ENCODE measurements at places on chromosomes 3 and 15.

DNA sequence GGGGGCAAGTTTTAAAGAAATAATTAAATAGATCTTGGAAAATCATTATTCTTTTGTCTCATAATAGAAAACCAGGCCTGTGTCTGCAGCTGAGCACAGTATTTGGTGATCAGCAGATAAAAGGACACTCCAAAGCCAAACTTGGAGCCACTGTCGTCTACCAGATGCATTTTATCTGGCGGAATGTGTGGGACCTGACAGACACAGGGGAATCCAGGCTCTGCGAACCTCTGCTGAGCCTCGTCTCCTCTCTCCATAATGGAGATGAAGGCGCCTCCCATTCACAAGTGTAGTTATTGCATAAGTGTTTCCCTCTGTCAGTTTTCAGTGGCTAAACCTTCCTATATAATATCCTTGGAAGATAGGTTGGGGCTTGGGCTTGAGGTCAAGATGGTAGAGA is 42.1 kb downstream of the EEFSEC start:
- DNase-seq = peak; percentile 42
- no peaks in the 10 kb centered on the region for H3K36me3 ChIP-seq
- no peak overlapping the region for H3K27ac ChIP-seq
- no peaks in the 10 kb centered on the region for H3K27me3 ChIP-seq

DNA sequence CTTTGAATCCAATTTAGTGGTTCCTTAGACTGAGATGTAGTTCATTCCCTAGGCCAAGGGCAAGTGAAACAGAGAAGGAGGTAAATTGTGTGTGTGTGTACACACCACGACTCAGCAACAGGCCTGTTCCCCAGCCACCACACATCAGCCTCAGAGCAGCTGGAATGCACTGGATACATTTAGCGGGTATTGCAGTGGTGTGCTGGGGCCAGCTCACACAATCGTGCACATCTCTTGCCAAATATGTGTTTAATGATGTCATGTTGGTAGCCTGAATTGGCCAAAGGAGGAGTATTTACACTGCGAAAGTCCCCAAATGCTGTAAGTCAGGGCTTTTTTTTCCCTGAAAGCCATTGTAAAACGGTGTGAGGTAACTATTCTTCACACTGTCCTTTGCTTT is 82.3 kb downstream of the RBPMS2 start:
- peak; percentile 84 for DNase-seq
- no peaks in the 10 kb centered on the region for H3K27me3 ChIP-seq
- H3K4me3 ChIP-seq = no peak overlapping the region
- peaks cover 27% of the 10 kb centered on the region for H3K36me3 ChIP-seq
- H3K4me1 ChIP-seq = peaks cover 7% of the 10 kb centered on the region

DNA sequence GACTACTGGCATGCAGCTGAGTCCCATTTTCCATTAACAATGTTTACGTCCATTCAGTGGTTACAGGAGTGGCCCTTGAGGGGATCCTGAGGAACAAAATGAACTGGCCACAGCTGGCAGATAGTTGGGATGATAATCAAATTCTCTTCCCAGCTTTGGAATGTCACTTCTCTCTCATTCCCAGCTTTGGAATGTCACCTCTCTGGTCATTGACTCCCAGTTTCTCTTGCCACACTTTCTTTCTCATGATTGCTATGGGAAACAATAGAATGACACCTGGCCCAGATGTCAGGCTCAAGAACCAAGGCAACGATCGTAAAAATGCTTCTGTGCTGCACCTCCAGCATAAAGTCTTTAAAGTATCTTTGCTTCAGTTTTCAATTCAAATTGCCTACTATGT is 34.0 kb downstream of the ATP13A4 start:
- H3K27me3 ChIP-seq = no peaks in the 10 kb centered on the region
- H3K27ac ChIP-seq = no peak overlapping the region
- no peaks in the 10 kb centered on the region for H3K4me1 ChIP-seq
- no peak overlapping the region for H3K4me3 ChIP-seq

DNA sequence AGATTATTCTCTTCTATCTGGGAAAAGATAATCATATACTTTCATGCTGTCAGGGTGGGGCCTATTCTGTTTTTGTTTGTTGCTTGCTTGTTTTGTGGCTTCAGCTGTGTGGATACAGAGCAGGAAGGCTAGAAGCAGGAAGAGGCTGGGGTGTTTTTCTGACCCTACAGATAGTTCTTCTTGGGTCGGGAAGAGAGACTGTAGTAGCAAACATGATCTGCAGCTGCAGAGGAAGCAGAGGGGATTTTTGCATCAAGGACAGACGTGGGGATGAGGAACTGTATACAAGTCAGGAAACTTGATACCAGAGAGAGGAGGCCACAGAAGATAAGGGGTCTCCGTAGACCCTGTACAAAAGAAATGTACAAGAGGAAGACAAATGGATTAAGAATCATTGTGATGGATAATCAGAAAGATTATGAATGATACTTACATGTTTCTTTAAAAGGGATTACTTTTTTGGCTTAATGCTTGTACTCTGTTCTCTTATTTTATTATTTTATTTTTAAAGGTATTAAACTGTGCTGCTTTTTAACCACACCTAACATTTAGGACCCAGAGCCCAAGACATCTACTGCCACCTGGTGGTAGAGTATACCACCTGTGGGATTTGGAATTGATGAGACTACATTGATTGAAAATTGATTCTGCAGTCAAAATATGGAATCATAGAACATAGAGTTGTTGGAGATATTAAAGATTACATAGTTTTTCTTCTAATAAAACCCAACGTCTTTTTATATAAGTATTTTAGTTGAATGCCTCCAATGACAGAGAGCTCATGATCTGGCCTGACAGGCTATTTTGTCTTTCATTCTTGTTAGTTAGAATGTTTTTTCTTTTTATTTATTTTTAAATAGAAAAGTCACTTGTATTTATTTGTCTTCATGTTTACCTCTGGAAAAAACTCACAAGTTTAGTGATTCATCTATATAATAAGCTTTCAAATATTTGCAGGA is 87.3 kb upstream of the ROPN1 start:
- no peak overlapping the region for H3K4me3 ChIP-seq
- no peak overlapping the region for H3K27ac ChIP-seq
- H3K27me3 ChIP-seq = no peaks in the 10 kb centered on the region
- peak; percentile 52 for DNase-seq
- peaks cover 2% of the 10 kb centered on the region for H3K4me1 ChIP-seq

GRCh38 chr15:35458176-35458856 is 87.6 kb downstream of the DPH6 start:
- no peak overlapping the region for H3K4me3 ChIP-seq
- no peaks in the 10 kb centered on the region for H3K36me3 ChIP-seq
- H3K27me3 ChIP-seq = no peaks in the 10 kb centered on the region
- no peak overlapping the region for H3K27ac ChIP-seq
- no peak for DNase-seq

DNA sequence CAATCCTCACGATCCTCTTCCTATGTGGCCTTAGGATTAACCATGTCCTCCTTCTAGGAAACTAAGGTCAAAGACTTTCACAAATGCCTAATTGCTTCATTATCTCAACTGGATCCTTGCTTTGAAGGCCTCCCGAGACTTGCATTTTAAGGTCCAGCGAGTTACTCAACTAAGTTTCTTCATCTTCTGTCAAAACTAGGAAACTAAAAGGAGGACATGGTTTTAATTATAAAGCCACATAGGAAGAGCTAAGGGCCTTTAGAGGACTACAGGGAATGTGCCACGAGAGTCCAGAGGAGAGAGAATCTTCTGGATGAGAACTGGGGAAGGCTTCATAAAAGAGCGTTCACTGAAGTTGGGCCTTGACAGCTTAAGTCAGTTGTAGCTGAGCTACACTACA is 87.8 kb upstream of the LPP start:
- no peak overlapping the region for H3K4me3 ChIP-seq
- H3K27ac ChIP-seq = no peak overlapping the region
- H3K36me3 ChIP-seq = no peaks in the 10 kb centered on the region
- no peak for DNase-seq
- H3K27me3 ChIP-seq = no peaks in the 10 kb centered on the region
- no peaks in the 10 kb centered on the region for H3K4me1 ChIP-seq

DNA sequence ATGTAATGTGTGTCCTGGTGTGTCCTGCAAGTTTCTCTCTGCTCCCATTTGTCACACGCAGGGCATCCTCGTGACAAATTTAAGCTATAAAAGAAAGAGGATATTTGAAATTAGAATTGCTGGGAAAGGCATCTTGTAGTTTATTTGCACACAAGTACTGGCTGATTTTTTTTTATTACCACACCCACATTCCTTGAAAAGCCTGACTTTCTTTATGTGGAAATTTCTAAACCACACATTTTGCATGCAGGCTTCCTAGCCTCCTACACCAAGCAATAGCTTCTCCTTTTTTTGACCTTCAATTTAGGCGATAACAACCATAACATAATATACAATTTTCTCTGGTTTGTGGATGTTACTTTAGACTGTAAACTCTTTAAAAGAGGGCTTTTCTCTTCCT is 126.1 kb downstream of the SERPINI1 start:
- DNase-seq = no peak
- H3K27ac ChIP-seq = no peak overlapping the region
- no peak overlapping the region for H3K4me3 ChIP-seq
- H3K4me1 ChIP-seq = peaks cover 11% of the 10 kb centered on the region

- DNase-seq = peak; percentile 85
- H3K27ac ChIP-seq = peak overlapping the region; percentile 61
- no peaks in the 10 kb centered on the region for H3K27me3 ChIP-seq
- no peaks in the 10 kb centered on the region for H3K36me3 ChIP-seq
- H3K4me1 ChIP-seq = peaks cover 9% of the 10 kb centered on the region
Measured at GRCh38 chr3:16516695-16517481, 3.4 kb upstream of the RFTN1 start.

DNA sequence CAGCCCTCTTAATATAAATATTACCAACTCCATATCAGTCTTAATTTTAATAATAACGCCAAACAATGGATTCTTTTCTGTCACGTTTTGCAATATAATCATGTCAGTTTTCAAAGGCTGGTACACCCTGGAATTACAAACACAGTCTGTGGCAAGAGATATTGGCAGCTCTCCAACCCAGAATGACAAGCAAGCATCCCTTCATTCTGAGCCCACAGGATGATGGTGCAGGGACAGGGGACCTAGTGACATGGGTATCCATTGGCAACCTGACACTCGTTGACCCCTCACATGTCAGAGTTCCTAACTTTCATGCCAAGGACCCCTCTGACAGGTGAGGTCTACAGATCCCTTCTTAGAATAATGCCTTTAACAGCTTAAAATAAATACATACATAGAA is 154.5 kb upstream of the TSC22D2 start:
- no peak overlapping the region for H3K27ac ChIP-seq
- H3K27me3 ChIP-seq = no peaks in the 10 kb centered on the region
- no peak overlapping the region for H3K4me3 ChIP-seq
- peak; percentile 42 for DNase-seq
- no peaks in the 10 kb centered on the region for H3K36me3 ChIP-seq

- H3K4me3 ChIP-seq = no peak overlapping the region
- no peak overlapping the region for H3K27ac ChIP-seq
- H3K36me3 ChIP-seq = no peaks in the 10 kb centered on the region
- no peak for DNase-seq
- H3K4me1 ChIP-seq = peaks cover 7% of the 10 kb centered on the region
- peaks cover 26% of the 10 kb centered on the region for H3K27me3 ChIP-seq
Measured at GRCh38 chr3:44061961-44062360, 179.7 kb upstream of the TOPAZ1 start.
